ENCODE measurements at places on chromosomes 16 and 17.
A peak's percentile ranks its signal among the peaks of the same experiment; 100 is the strongest.

DNA sequence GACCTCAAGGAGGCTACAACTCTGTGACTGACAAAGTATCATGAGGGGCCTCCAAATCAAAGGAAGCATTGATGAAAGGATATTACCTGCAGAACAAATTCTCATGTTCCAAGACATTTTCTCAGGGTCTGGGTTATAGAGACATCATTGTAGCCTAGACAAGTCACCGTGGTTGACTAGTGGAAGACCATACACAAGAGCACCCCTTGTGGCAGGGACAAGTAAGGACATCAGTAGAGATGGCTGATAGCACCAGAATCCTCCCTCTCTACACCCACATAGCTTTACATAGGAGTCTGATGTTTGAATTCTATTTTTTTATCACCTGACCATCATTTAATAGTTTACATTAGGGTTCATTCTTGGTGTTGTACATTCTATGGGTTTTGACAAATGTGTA is 32.5 kb upstream of the CDH8 start:
- DNase-seq: peak; percentile 2

GRCh38 chr16:14128097-14128496 is 57.0 kb downstream of the MRTFB start:
- DNase-seq: no peak

- no peak for DNase-seq
Observed at GRCh38 chr16:89349947-89350633, 132.6 kb downstream of the ZNF778 start.

GRCh38 chr16:23852794-23853562 is 17.2 kb downstream of the PRKCB start:
- no peak for DNase-seq

DNA sequence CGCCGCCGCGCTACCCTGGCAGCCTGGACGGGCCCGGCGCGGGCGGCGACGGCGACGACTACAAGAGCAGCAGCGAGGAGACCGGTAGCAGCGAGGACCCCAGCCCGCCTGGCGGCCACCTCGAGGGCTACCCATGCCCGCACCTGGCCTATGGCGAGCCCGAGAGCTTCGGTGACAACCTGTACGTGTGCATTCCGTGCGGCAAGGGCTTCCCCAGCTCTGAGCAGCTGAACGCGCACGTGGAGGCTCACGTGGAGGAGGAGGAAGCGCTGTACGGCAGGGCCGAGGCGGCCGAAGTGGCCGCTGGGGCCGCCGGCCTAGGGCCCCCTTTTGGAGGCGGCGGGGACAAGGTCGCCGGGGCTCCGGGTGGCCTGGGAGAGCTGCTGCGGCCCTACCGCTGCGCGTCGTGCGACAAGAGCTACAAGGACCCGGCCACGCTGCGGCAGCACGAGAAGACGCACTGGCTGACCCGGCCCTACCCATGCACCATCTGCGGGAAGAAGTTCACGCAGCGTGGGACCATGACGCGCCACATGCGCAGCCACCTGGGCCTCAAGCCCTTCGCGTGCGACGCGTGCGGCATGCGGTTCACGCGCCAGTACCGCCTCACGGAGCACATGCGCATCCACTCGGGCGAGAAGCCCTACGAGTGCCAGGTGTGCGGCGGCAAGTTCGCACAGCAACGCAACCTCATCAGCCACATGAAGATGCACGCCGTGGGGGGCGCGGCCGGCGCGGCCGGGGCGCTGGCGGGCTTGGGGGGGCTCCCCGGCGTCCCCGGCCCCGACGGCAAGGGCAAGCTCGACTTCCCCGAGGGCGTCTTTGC is 3.1 kb downstream of the HIC1 start:
- no peak for DNase-seq

- DNase-seq: no peak
Observed at GRCh38 chr17:82668024-82668630, 19.9 kb upstream of the WDR45B start.

DNA sequence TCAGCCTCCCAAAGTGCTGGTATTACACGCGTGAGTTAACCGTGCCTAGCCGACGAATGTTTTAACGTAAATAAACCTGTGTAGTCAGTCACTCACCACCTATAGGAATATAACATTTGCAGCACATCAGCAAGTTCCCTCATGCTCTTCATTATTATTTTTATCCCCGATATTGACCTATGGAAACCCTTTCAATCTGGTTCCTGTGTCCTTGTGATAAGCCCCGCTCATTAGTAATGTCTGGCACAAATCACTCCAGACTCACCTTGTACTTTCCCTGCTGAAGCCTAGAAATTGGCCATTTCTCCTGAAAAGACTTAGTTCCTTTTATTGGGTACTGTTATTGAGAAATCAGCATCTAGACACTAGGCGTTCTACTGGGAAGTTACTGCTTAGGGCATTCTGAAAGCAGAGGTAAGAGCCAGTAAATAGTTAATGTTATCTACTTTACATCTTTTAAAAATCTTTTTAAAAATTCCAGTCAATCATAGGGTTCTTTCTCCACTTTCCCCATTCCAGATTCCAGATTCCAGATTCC is 1.5 kb upstream of the PHKG2 start:
- DNase-seq: no peak

Data from ELR (cell line).